ENCODE measurements at places on chromosomes 6 and 20.

- DNase-seq: no peak
Observed at GRCh38 chr6:162681447-162681846, 46.1 kb downstream of the PRKN start.

DNA sequence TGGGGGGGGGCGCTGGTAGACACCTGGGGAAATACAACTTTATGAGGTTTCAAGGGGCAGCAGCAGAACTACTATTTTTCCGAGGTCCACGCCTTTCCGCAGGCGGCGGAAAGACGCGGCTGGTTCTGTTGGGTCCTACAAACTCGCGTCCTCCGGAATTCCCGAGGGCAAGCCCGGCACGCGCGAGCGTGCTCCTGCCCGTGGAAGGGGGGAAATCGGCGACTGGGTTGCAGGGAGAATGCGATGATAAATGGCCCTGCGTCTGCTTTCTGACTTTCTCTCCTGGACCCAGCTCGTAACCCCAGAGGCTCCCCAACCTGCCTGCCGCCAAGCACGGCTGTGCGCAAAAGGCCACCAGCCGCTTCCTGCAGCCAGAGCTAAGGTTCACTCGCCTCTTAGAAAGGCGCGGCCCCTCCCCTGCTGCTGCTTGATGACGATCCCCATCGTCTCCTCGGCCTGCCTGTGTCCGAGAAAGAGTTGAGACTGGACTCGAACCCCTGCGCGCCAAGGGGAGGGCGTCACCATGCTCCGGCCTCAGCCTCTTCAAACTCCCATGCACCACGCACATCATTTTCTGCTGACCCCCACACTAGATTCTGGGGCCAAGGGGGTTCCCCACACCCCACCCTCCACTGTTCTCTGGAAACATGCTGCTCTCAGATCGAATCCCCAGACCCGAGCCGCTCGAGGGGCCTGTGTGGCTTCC is 6.7 kb downstream of the FOXA2 start:
- DNase-seq: no peak

- no peak for DNase-seq
Observed at GRCh38 chr6:55943329-55943728, 67.9 kb upstream of the BMP5 start.

- DNase-seq: no peak
Observed at GRCh38 chr6:130152908-130153510, 69.7 kb downstream of the SAMD3 start.

DNA sequence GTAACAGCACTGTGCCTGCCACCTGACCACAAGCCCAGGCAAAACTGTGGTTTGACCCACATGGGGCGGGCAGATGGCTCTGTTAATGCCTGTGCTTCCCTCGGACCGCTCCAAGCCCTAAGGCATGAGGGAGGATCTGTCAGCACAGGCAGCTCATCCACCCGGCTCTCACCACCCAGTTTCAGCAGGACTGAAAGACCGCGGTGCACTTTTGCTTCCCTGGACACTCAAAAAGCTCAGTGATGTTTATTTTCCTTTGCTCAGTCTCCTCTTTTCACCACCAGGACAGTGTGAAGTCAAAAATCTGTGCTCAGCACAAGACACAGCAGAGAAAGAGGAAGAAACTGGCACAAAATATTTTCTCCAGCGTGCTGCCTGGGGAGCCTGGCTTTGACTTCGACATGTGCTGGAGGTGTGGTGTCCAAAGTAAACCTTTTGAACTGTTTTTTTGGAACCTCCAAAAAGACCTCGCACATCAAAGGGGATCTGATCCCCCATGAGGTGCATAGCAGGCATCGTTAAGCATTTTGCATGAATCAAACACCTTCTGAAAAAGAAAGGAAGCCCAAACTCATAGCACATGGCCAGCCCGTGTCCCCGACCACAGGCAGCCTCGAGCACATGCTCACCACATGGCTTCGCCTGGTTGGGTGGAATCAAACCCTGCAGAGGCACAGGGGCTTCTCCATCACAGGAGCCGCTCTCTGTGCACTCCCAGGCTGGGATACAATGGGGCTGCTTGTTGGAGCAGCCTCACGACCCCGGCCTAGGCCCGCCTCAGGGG is 441.7 kb upstream of the JARID2 start:
- DNase-seq: no peak

- no peak for DNase-seq
Observed at GRCh38 chr20:59573837-59574236, 30.5 kb upstream of the PHACTR3 start.

DNA sequence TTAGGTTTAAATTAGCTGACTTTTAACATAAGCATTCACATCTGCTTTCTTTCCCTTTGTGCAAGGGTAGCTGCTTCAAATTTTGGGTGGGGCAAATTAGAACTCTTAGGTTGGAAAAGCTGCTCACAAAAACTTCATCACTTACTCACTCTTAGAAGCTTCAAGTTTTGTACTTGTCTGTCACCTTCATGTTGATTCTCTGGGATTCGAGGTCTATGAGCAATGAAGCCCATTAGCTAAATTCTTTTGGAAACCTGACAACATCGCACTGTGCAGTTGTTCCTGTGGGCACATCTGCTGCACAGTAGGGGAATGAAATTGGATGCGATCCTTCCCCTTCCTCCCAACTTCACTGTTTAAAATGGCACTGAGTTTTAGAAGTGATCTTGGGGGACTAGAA is 156.1 kb downstream of the UBE3D start:
- no peak for DNase-seq

GRCh38 chr20:20136313-20136712 is 84.0 kb downstream of the CFAP61 start:
- DNase-seq: no peak

DNA sequence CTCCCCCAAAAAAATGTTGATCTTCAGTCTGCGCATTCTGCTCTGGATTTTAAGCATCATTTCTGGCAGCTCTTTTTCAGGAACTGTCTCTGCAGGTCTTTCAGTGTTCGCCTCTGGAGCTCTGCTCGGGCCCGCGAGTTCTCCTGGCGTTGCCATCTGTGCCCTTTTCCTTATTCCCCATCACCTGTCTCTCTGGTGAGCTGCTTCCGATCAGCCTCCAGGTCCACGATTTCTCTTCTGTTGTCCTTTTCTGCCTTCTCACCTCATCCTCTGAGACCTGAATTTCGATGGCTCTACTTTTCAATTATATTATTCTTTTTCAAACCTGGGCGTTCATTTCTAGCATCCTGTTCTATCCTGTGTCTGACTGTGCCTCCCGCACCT is 590 bp upstream of the MAP1LC3A start:
- DNase-seq: no peak

GRCh38 chr20:62760471-62760855 is 35.8 kb upstream of the MRGBP start:
- no peak for DNase-seq

GRCh38 chr6:137705160-137706082 is 161.6 kb upstream of the TNFAIP3 start:
- peak; percentile 75 for DNase-seq

DNA sequence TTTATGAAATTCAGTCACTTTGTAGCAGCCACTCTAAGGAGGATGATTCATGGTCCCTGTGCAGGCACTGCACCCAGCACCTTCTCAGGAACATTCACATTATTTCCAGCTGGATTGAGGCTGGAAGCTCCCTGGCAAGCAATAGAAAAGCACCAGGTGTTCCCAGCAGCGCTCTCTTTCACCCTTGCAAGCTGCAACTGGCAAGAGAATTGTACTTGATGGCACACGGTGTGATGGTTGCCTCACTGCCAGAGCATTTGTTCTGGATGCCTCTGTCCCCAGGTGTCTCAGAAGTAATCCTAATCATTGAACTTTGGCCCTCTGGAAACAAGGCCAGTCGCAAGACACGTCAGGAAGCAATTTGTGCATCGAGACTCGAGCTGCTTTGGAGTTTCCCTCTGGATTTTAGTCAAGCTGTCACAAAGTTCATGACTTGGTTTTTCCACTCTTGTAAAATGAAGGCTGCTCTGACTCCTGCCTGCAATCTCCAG is 24.9 kb upstream of the PHACTR2 start:
- no peak for DNase-seq

DNA sequence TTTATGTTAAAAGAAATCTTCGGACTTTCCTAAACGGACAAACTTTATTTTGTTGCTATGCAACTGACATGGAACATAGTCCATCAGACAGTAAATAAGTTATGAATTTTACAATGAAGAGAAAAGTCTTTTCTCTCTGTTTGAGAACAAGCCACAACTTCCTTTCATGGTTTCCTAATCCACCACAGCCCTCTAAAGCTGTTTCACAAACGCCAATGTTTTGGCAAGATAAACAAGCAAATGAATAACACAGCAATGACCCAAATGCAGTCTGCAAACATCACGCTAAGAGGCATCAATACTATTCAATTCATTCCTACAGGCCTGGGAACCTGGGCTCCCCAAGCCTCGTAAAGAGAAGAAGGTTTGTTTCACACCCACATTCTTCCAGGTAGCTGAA is 60.4 kb downstream of the HAO1 start:
- DNase-seq: no peak
